ENCODE measurements at places on chromosomes 3 and 15. TPM values are rescaled to one million over a fixed set of nuclear protein-coding genes. Genes with fewer than 3 reads are reported as not detected.

GOLGA6C gene
- not detected for total RNA-seq

GOLGA6D gene
- not detected for total RNA-seq

CHRNB4 gene
- 0.13 TPM for total RNA-seq

LRRN1 gene
- 1.4 TPM for total RNA-seq

FGF7 gene
- total RNA-seq, result 23.8 TPM

CLDN16 gene
- total RNA-seq, result 27.3 TPM

INSYN1 gene
- 4.2 TPM for total RNA-seq

SPTSSB gene
- 7.8 TPM for total RNA-seq

FOXB1 gene
- total RNA-seq, result not detected

TRPC1 gene
- total RNA-seq, result 13.2 TPM

ZNF592 gene
- 31.6 TPM for total RNA-seq

PYGO1 gene
- total RNA-seq, result 3.7 TPM

GDPGP1 gene
- total RNA-seq, result 15.3 TPM

PRSS50 gene
- total RNA-seq, result 0.35 TPM

Measured in kidney (tissue), 22 donors.